ENCODE measurements at places on chromosomes 16 and 17.

GRCh38 chr16:53440125-53440524 lies 5.9 kb downstream of the RBL2 start:
- no peak for DNase-seq

DNA sequence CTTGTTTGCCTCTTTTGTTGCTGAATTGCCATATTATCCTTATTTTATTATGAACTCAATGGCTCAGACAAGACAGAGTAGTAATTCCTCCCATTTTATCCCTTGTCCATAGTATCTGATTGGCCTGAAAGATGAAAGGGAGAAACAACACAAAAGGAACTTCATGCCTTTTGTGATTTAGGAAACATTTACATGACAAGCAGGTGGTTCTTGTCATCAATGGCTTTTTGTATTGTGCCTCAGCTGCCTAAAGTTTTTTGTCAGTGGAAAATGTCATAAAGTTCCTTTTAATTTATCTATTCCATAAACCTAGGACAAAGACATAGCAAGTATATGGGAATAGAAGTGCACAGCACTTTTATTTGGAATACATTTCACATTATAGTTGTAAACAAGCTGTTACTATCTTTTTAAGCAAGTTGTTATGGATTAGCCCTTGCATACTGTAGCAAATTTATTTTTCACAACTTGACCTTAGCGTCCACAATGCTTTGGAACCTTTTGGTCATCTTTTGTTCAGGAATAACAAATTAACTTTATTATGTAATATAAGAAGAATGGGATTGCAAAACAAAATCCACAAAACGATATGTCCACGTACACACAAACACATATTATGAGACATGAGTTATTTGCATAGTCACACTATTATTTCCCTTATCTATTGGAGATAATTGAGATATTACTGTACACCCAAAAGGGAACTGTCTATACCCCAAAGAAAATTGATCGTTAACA lies 12.4 kb upstream of the MPHOSPH6 start:
- DNase-seq, result no peak

- no peak for DNase-seq
Measured at GRCh38 chr17:78678222-78678557, 101.0 kb upstream of the DNAH17 start.

DNA sequence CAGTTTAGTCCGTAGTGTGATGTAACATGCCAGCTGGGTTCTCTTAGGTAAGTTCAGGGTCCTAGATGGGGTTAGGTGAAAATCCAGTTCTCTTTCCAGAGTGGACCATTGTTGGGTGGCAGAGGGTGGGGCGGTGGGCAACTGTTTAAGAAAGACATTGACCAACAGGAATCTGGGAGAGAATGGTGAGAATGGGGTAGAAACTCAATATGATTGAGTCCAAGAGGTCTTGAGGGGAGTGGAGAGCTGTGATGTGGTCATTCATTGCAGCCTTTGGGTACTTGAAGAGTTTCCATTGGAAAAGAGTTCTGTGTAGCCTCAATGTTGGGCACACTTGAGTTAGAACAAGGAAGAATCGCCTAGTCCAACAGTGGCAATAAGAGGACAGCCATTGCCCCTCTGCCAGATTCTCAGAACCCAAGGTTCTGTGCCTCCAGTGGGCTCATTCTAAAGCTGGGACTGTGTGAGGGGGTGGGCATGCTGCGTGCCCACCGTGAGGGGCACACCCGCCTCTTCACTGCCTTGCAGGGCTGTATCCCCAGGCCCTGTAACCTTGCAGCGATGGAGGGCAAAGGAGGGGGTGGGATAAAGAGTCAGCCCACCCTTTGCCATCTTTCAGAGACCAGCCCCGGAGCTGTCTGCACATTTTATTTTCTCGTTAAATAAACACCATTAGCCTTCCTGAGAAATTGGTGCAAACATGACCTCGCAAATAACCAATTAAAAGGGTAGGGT lies 208.1 kb downstream of the CCDC182 start:
- no peak for DNase-seq

GRCh38 chr16:31501226-31501965 lies 6.8 kb downstream of the RUSF1 start:
- no peak for DNase-seq

- DNase-seq, result no peak
Measured at GRCh38 chr16:85777583-85778310, 21.6 kb downstream of the EMC8 start.

- no peak for DNase-seq
Measured at GRCh38 chr16:57289391-57290257, 5.2 kb upstream of the PLLP start.

GRCh38 chr16:72110662-72111615 lies 17.3 kb downstream of the DHX38 start:
- no peak for DNase-seq

GRCh38 chr17:39808409-39808997 lies 55.6 kb downstream of the IKZF3 start:
- DNase-seq, result no peak

DNA sequence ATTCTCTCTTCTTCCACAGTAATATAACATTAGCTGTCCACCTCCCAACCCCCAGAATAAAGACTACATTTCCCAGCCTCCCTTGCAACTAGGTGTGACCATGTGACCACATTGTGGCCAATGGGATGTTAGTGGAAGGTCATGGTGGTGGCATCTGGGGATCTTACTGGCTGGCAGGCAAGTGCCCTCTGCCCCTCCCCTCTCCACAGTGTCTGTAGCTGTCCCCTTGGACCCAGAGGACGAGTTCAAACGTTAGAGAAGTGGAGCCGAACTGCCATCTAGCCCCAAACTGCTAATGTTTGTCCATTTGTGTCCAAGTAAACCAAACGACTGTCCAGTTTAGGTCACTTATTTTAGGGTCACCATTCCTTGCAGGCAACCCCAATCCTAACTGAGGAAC lies 26.6 kb upstream of the KCNG4 start:
- DNase-seq, result no peak

DNA sequence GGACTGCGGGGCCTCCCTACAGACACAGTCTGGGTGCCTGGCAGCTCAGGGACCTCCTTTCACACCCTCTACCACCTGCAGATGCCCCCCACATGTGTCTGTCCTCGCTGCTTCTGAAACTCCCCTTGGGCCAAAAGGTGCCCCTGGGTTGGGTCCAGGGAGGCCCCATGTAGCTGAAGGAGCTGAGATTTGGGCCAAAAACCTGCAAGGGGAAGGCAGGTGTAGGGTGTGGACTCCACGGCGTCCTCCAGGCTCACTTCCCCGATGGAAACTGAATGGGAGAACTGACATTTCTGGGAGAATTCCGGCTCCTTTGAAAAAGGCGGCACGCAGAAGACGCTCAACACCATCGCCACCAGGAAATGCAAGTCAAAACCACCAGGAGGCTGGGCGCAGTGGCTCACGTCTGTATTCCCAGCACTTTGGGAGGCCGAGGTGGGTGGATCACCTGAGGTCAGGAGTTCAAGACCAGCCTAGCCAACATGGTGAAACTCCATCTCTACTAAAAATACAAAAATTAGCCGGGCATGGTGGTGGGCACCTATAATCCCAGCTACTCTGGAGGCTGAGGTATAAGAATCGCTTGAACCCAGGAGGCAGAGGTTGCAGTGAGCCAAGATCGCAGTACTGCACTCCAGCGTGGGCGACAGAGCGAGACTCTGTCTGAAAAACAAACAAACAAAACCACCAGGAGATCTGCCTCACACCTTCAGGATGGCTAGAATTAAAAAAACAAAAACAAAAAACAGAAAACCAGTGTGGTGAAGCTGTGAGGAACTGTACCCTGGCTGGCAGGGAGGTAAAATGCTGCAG lies 13.2 kb upstream of the BAIAP2 start:
- no peak for DNase-seq

DNA sequence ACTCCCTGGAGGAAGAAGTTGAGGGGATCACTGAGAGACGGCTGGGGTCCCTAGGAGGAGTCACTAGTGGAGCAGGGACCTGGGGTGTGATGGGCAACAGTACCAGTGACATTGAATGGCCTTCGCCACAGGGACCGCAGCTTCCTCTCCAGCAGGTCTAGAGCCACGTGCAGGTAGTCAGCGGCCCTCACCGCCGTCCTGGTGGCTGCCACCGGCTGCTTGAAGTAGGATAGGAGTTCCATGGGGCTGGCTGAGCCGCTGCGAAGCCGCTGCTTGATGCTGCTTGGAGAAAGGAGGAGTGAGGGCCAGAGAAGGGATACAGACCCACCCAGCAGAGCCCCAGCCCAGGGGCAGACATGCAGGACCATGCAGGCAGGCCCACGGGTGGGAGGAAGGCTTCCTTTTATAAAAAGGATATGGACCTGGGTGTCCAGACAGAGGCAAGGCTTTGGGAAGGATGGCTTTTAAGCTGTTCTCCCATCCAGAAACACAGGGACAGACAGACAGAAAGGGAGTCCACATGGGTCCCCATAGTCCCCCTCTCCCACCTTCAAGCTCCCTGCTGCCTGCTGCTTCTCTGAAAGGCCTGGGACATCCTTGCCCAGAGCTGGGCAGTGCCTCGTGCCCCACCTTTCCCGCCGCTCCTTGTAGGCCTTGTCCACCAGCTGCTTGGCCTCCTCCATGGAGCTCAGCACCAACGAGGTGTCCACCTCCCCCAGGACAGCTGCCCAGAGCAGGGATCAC lies 827 bp downstream of the MPO start:
- DNase-seq, result no peak

- DNase-seq, result no peak
Measured at GRCh38 chr17:37859451-37859850, 64.8 kb upstream of the TBC1D3K start.
